Heart right ventricle (tissue), 16 donors: ENCODE measurements at places on chromosomes 3 and 15.

DNA sequence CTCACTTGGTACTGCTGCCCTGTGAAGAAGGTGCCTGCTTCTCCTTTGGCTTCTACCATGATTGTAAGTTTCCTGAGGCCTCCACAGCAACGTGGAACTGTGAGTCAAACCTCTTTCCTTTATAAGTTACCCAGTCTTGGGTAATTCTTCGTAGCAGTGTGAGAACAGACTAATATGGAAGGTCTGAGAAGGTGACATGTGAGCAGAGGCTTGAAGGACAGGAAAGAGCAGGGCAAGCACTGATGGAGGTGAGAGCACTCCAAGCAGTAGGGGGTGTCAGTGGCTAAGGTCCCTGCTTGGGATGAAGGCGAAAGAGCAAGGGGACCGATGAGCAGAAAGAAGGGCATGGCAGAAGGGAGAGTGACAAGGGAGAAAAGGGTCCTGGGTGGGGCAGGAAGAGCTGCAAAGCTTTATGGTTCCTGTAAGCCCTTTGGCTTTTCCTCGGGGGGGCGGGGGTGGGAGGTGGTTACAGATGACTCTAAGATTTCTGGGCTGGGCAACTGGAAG, 3.5 kb downstream of the EIF4E3 start:
- no peak for DNase-seq

DNA sequence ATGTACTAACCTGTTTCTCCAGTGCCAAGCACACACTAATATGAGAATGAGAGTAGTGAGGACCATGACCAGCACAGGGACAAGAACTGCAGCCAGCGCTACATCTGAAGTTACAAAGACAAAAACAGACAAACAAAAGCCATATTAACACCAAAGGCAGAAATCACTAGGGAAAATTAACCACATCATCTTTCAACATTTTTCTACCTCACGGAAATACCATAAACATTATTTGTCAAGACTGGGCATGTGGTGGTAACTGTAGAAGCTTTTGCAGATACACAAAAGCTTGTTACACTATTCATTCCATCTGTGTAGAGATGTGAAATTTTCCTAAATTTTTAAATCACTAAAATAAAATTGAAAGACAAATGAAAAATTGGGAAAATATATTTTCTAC, 44.9 kb downstream of the ST3GAL6 start:
- DNase-seq: no peak

- DNase-seq: no peak
Measured at GRCh38 chr3:114496874-114497273, 203.0 kb downstream of the TIGIT start.

- DNase-seq: no peak
Measured at GRCh38 chr3:122002611-122003010, 19.4 kb downstream of the ILDR1 start.

DNA sequence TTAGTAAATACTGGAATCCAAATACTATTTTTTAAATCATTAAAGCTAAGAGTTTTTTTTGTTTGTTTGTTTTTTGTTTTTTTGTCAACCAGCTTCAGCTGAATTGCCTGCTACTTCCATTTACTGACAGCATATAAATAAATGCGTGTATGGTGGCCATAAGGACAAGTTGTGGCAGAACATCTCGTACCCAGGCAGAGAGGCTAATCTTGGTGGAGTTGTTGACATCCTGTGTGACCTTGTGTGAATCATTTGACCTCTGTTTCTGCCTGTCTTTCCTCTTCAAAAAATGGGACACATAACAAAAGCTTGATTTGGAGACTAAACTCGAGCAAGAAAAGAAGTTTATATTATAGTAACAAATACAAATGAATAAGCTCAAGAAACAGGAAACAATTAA, 734.2 kb downstream of the MCTP2 start:
- no peak for DNase-seq

- no peak for DNase-seq
Measured at GRCh38 chr15:71883447-71883846, 73.1 kb downstream of the NR2E3 start.

GRCh38 chr3:190621927-190622326, 108.0 kb downstream of the IL1RAP start:
- no peak for DNase-seq

- peak; percentile 50 for DNase-seq
Measured at GRCh38 chr3:51974277-51974962, 444 bp upstream of the ABHD14A start.

GRCh38 chr3:108976058-108976457, 22.4 kb upstream of the GUCA1C start:
- DNase-seq: no peak

DNA sequence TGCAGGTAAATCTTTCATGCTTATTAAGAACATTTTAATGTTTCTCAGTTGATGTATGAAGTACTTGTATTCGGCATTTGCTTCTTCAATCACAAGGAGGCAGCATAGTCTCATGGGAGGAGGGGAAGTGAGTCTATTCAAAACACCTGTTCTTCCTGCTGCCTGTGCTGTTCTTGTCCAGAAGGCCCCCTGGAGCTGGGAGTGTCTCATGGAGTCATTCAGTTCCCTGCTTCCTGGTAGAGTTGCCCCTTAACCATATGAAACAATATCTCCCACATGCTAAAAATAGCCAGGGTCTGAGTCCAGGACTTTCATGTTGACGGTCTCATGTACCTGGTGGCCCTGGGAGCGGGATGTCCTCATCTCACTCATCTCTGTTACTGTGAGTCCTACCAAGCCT, 15.5 kb upstream of the PPP1R2 start:
- no peak for DNase-seq

- DNase-seq: no peak
Measured at GRCh38 chr3:147393943-147394883, 12.1 kb downstream of the ZIC4 start.

GRCh38 chr3:12190221-12190807, 31.6 kb upstream of the TIMP4 start:
- no peak for DNase-seq

DNA sequence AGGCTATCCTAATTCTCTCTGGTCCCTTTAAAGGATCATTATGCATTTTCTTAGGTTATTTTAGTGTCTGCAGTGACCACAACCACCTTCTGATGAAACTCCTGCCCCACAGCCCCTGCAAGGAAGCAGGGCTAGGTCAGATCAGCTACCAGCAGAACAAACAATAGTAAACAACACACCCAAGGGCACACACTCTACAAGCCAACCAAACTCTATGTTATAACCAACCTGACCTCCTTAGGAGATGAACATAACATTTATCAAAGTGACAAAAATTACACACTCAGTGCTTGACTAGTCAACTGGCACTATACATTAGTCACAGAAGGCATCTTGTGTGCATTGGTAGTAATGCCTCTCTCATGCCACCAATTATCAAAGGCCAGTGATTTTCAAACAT, 17.3 kb downstream of the DENND6A start:
- DNase-seq: no peak

- DNase-seq: no peak
Measured at GRCh38 chr15:57440167-57440566, 63.9 kb downstream of the CGNL1 start.

DNA sequence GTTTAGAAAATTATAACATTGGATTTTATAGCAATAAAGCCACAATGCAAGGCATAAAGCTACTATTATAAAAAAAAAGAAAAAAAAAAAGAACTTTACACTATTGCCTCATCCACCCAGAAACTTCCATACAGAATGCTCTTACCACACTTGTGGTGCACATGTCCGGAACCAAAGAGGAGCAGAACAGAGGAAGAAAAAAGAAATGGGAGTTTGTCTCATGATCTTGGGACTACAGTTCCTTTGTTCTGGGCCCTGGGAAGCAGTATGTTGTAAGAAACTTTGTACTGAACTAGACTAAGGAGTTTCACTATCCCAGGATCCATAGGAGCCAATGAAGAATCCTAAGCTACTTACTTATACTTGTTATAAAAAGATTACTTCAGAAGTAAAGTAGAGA, 36.1 kb downstream of the FMN1 start:
- no peak for DNase-seq

DNA sequence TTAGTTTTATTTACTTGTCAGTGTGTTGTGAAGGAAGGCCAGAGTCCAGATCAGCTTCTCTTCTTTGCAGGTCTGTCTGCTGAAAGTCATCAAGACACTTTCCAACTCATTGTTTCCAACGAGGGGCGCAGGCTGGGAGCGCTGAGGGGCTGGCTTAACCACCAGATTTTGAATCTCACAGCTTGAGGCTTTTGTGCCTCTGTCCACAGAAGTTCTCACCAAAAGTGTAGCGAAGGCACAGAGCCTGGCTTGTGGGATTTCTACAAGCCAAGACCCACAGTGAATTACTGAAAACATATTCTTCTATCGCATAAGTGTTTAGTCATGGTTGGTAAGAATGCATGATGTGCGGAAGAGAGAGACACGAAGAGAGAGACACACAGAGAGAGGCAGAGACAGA, 35.2 kb downstream of the BHLHE40 start:
- DNase-seq: no peak

- no peak for DNase-seq
Measured at GRCh38 chr3:138942861-138943623, 3.9 kb downstream of the FOXL2 start.

- no peak for DNase-seq
Measured at GRCh38 chr3:189338366-189338765, 166.6 kb downstream of the TPRG1 start.

GRCh38 chr3:125137358-125138033, 75.1 kb downstream of the SLC12A8 start:
- no peak for DNase-seq

GRCh38 chr3:15636028-15636709, 34.6 kb downstream of the BTD start:
- DNase-seq: no peak

DNA sequence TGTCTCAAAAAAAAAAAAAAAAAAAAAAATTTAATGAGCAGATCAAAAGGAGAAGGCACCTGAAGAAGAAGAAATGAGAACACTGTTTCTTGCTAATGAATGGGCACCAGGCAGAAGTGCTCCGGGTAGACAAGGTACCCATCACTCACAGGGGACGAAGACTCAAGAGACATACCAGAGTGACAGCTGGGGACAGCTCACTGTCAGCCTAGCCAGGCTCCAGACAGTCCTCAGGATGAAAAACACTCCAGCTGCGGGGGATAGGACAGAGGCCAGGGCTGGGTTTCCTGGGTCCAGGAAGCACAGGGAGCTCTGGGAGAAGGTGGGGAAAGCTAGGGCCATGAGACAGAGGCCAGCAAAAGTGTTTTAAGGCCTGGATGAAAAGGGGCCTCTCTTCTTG, 48.5 kb upstream of the PARL start:
- DNase-seq: no peak

DNA sequence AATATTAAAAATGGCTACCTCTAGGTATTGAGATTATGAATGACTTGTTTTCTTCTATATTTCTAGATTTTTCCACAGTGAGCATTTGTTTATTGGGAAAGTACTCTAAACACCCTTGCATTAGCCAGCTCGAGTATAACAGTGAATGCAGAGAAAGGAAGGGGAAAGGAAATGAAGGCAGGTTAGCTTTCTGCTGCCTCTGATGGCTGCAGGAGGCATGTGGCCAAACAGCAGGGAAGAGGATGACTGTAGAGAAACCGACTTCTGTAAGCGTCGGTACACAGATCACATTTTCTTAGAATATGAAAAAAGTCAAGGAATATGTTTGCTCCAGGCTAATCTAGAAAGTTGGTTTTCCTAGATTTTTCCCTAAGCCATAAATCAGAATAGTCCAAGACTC, 19.8 kb downstream of the GNB5 start:
- no peak for DNase-seq

- no peak for DNase-seq
Measured at GRCh38 chr3:146625186-146625775, 20.1 kb upstream of the PLSCR5 start.

DNA sequence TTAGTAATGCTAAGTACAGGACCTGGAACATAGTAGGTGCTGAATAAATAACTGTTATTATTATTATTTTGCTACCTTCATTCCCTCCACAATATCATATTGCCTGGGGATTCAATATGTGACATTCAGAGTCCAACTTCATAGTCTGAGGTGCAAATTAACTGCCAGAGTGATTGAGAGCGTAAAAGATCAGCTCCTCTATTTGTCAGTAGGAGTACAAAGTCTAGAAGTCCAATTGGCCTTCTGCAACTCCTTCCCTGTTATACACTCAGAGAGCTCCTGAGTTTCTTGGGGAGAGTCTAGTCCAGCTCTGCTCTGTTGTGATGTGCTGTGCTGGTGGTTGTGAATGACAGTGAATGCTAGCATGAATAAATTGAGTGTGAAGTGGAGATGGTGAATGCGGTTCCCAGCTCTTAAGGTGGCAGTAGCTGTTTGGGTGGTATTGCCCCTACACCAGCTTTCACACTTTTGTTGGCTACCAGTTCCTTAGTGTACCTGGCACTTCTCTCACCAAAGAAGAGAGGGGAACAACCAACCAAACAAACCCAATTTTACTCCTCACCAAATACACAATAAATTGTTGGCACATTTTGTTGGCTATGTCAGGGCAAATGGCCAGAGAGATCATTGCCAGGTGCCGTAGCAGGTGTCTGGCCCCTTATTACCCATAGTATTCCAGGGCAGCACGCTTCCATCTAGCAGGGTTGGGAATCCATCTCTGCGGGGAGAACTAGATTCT, 270.1 kb upstream of the TBL1XR1 start:
- DNase-seq: no peak

- no peak for DNase-seq
Measured at GRCh38 chr15:47688573-47689086, 28.7 kb upstream of the SEMA6D start.

DNA sequence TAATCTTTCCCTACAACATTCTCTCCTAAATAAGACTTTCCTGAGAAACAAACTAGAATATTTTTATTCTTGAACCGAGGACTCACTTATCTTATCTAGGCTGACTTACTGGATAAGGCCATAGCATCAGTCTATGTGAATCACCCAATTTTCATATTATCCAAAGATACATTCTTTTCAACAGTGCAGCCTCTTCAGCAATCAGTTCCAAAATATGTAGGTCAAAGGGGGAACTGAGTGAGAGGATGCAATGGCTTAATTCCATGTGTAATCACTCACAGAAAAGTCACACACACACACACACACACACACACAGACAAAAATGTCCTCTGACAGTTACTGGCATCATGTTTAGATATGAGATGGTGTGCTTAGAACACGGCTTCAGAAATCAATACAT, 31.5 kb upstream of the MECOM start:
- DNase-seq: no peak

DNA sequence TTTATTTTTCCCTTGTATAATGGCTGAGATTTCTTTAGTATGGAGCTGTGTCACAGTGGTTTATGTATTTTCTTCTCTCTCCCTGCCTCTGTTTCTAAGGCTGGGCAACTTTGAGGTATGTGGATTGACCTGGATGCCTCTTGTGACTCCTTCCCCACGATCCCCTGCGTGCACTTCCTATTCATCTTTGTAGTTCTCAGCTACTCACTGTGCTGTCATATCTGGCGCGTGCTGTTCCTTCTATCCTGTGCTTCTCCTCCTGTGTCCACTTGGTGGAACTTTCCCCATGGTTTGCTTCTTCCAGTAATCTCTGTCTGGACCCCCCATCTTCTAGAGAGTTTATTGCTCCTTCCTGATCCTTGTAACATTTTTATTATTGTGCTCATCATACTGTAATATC, 97.3 kb downstream of the AKAP13 start:
- no peak for DNase-seq

- peak; percentile 70 for DNase-seq
Measured at GRCh38 chr3:141659821-141660613, 78.1 kb upstream of the RNF7 start.
